Astrocyte (in vitro differentiated cells and primary cell): ENCODE measurements at places on chromosomes 11 and 22.

DNA sequence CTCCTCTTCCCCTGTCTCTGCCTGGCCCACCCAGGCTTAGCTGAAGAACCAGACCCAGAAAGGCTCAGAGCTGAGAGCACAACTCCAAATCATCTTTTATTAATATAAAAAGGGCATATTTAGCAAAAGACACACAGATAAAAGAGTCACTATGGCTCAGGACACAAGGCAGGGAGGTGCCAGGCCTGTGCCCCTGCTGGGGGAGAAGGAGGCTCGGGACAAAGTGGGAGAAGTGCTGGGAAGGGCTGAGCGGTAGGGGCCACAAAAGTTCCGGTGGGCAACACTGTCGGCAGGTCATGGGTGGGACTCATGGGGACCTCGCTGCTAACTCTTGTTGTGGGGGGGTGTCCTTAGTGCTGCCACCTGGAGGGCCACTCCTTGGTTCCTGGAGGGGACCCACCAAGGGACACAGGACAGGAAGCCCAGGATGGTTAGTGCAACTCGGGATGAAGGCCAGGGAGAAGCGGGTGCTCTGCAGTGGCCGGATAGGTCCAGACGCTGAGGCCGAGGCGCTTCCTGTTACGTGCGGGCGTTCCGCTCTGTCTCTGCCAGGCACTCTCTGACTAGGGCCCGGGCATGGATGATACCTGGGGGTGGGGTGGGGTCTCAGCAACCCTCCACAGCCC is 1.4 kb upstream of the PITPNM1 start:
- no peak for DNase-seq

DNA sequence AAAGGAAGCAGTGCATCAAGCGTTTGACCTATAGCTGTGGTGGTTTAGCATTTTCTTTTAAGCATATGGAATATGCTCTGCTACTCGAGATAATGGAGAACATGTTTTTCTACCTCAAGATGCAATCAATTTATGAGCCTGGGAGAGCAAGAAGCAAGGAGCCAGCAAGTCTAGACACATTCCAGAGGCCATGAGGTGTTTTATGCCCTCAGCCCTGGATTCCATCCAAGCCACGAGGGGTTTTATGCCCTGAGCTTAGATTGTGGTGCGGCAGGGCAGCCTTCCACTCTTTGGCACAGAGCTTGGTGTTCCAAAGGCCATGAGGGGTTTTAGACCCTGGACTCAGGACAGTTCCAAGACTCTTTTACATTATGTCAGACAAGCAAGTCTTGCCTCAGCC is 11.7 kb upstream of the DNAJB13 start:
- DNase-seq: peak; percentile 9

- no peak for DNase-seq
These were observed 618 bp downstream of the MTA2 start for GRCh38 chr11:62601122-62601371.

GRCh38 chr11:115623021-115623451 is 118.8 kb upstream of the CADM1 start:
- peak; percentile 99 for DNase-seq

DNA sequence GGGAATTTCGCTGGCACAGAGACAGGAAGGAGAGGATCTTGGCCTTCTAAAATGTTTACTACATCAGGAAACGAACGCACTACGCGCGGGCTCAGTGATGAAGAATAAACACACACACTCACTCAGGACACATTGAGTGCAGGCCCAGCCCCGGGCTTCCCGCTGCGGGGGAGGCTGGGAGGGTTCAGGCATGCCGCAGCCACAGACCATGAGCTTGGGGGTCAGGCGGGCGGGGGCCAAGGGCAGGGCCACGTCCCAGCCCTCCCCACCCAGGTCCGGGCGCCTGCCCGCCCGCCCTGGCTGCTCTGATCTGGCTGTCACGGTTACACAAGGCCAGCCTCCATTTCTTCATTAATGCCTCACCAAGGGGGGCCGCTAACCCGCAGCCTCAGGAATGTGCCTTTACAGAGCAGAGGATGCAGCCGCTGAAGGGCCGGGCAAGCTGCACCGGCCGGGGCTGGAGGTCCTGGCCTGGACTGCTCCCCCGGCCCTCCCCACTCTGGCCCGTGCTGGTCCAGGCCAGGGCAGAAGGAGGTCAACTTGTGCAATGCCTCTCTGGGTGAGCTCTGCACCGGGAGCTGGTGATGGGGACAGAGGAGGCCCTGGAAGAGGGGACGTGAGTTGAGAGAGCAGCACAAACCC is 41.7 kb downstream of the IGF2 start:
- DNase-seq: peak; percentile 60

- DNase-seq: no peak
These were observed 217.2 kb upstream of the CADM1 start for GRCh38 chr11:115721296-115721995.

DNA sequence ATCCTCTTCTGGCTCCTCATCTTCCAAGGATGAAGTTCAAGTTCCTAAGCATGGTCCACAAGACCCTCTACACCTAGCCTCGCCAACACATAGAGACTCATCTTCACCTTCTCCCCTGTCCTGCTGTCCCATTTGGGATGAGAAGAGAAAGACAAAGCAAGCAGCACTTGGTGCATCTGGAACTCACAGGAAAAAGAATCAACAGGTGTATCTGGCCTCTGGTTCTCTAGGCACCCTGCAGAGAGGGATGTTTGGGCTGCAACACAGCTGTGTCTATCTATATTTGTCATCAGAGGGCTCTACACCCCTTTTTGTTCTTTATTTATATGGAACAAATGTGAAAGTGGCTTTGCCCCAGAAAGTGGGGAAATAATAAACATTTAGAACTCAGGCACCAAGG is 82.1 kb upstream of the GALNT18 start:
- no peak for DNase-seq

DNA sequence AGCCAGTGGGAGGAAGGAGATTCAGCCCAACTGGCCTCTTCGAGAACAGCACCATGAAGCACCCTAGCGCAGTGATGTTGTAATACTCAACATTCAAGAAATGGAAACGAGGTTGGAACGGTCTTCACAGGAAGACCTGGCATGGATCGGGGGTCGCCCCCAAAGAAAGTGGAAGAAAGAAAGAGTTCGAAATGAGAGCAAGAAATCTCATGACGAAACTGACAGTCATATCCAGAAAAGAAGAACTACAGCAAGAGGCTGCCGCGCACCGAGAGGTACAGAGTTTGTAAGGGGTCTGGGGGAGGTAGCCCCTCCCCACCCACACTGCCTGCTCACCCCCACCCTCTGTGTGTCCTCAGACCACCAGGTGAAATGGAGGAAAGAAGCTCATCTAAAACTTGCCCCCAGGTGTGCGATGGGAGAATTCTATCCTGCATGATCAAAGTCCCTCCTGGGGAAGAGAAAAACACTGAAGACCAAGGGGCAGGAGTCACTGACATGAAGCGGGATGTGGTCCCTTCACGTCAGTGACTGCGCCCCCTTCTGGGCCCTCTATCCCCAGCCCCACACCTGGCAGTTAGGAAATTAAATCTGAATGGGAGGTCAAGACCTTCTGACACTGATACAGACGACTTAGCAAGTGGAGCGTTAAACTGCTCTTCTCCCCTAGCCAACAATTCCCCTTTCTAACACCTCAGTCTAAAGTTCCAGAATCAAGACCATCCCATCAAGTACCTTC is 52.9 kb upstream of the SPATA19 start:
- no peak for DNase-seq

- DNase-seq: no peak
These were observed 4.7 kb upstream of the C11orf86 start for GRCh38 chr11:66970371-66970806.

DNA sequence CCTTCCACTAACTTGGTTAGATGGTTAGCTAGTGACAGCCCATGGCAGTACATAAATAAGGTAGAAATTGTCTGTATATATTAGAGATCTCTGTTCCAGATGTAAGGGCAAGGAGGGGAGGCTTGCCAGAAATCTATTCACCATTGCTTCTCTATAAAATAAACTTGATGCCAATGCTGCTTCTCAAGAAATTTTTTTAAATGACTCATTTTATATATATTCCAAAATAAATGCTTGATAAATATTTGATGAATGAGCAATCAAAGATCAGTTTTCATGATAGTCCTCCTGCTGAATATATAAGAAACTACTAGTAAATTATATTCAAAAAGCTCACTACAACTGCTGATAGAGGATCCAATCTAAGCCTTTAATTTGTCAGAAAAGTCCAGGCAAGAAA is 710.6 kb upstream of the CCDC179 start:
- DNase-seq: peak; percentile 45

DNA sequence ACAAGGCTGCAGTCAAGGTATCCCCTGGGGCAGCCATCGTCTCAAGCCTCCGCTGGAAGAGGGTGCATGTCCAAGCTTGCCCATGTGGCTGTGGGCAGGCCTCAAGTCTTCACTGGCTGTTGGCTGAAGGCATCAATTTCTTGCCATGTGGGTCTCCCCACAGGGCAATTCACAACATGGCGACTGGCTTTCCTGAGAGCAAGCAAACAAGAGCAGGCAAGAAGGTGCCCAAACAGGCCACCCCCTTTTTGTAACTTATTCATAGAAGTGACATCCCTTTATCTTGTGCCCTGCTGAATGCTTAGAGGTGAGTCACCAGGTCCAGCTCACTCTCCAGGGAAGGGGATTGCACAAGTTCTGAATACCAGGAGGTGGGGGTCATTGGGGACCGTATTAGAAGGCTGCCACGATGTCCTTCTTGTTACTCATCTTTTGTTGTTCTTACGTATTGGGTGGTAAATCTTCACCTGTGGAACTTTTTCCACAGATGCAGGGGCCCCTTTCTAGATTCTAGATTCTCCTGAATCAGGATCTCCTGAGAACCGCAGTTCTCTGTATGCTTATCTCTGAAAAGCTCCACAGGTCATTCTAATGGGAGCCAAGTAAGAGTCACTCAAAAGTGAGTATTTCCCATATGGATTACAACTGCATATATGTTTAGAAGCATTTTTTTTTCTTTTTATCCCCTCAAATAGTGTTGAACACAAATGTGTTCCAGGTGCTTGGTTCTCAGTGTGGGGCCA is 44.2 kb upstream of the MICAL2 start:
- DNase-seq: peak; percentile 94

- DNase-seq: peak; percentile 45
These were observed 451.2 kb downstream of the MIAT start for GRCh38 chr22:27108425-27109114.

DNA sequence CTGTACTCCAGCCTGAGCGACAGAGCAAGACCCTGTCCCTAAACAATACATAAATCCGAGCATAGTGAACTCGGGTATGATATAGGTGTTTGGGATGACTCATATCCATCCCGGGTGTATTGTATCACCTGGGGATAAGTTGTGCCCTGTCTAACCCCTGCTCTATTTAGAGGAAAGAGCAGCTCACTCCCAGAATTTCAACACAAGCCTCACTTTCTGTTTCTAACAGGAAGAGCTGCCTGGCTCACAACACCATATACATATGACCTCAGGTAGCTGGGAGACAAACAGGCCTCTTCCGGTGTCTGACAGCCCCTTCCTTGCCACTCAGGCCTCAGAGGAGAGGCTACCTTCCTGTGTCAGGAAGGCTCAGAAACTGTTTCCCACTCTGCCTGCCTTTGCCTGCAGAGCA is 9.9 kb upstream of the MICALL1 start:
- DNase-seq: no peak

- no peak for DNase-seq
These were observed 9.1 kb upstream of the NAALADL1 start for GRCh38 chr11:65067446-65067845.

DNA sequence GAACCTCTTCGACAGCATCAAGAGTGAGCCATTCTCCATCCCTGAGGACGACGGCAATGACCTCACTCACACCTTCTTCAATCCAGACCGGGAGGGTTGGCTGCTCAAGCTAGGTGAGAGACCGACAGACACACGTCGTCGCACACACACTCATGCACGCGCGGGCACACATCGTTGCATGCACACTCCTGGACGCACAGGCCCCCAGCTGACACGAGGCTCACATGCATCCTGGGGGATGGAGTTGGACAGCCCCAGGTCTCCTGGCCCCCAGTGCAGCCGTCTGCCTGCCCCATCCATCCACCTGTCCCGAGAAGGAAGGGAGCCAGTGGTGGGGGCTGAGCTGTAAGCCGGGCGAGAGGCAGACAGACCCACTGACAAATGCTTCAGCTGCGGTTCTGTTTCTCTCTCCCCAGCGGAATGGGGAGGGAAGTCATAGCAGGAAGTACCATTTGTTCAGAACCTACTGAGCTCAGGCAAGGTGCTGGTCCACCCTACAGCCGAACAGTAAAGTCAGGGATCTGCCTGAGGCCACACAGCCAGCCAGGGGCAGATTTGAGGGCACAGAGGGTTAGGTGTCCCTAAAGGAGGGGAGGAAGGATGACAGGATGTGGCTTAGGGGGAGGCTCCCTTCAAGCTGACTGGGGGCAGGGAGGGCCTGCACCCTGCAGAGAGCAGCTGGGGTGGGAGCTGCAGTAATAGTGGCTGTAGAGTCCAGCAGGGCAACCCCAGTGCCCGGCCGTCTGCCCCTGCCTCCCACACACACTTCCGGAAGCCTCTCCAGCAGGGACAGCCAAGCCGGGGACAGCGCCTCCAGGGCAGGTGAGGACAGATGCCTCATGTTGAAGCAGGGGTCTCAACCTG is 27.1 kb downstream of the CYTH4 start:
- no peak for DNase-seq

DNA sequence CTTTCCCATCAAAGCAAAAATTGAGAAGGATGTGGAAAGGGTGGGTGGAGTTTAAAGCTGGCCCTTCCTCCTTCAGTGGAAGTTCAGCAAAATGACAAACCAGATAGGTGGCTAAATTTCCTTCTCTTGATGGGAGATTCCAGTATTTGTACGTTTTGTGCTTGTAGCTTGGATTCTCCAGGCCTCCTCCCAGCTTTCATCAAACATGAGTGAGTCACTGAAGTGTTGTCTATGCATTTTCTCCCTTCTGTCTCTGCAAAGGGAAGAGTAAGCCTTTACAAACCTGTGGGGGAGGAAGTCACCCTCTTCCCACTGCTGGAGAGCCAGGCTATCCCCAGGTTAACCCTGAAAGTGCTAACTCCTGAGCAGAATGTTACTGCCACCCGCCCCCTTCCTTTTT is 6.4 kb downstream of the MARK2 start:
- DNase-seq: peak; percentile 59

DNA sequence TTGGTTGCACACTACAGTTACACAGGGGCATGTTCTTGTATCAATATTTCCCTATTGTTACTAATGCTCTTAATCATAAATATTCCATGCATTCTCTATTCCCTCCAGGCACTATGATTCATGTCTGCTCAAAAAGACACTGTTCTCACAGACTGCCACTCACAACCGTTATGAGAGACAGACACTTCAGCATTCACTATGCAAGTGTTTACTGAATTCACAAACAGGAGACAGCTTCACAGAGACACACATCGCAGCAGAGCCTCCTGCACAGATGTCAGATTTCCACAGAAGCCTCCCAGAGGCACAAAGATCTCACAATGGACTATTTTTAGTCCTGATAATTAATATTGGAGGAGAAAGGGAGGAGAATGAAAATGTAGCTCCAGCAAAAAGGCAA is 930.4 kb downstream of the OPCML start:
- DNase-seq: no peak
